ENCODE measurements at places on chromosomes 3 and 15.

DNA sequence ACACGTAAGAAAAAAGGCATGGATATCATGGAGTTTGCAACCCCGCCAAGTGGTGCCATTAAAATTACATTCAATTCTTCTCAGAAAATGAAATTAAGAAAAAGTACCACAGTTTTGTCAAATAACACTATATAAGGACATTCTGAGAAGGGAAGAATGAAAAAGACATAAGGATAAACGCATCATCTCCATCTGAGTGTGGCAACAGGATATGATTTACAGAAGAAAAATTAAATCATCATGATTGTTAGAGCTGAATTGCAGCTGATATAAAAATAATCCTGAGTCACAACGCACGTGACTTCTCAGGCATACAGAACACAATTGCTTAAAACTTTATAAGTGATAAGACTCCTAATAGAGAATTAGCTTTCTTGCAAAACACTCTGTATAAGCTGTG is 133.8 kb downstream of the GREM1 start:
- DNase-seq: no peak

- DNase-seq: no peak
Measured at GRCh38 chr3:120488296-120488695, 37.5 kb upstream of the FSTL1 start.

DNA sequence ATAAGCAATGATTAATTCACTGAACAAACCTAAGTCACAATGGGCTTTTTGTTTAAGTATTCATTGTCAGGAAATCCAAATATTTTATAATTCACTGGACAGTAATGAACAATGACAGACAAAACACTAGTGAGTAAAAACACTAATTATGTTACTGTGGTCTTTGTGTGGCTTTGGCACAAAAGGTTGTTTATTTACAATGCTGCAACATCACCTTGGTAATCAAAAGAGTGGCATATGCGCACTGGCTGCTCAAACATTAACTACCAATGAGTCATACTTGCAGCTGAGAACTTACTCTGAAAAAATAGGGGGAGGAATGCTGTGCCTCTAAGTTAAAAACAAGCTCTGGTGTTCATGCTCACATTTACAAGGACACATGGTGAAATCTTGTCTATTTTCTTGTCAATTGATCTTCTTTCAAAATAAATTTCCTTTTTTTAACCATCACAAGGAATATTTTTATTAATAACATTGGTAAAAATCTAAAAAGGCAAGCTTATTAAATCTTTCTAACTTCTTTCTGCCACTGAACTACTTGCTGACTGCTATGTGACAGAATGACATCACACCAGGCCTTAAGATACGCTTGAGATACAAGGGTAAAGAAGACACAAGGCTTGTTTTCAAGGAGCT is 85.2 kb upstream of the PPIB start:
- DNase-seq: no peak

DNA sequence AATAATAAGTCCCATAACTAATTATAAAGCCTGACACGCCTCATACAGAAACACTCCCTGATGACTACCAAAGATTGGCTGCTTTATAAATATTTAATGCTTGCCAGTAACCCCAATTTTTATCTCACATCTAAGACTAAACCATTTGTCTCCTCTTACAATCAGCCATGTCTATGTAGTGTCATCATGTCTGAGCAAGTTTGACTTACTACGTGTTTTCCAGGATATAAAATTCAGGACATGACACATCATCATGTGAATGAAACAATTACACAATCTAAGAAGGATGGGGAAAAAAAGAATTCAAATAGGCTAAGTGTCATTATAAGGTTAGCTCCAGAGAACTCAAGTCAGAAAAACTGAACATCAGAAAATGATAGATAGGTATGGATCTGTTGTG is 208.7 kb downstream of the MECOM start:
- DNase-seq: no peak

GRCh38 chr15:36898536-36899126 is 201.7 kb downstream of the MEIS2 start:
- DNase-seq: no peak

GRCh38 chr3:65262548-65262947 is 574.7 kb upstream of the ADAMTS9 start:
- DNase-seq: no peak

Measured in activated naive CD4-positive, alpha-beta T cell (primary cell).